CD4-positive, alpha-beta T cell treated with Interleukin-17A for 1 hour (primary cell): ENCODE measurements at places on chromosomes 13 and 19.

DNA sequence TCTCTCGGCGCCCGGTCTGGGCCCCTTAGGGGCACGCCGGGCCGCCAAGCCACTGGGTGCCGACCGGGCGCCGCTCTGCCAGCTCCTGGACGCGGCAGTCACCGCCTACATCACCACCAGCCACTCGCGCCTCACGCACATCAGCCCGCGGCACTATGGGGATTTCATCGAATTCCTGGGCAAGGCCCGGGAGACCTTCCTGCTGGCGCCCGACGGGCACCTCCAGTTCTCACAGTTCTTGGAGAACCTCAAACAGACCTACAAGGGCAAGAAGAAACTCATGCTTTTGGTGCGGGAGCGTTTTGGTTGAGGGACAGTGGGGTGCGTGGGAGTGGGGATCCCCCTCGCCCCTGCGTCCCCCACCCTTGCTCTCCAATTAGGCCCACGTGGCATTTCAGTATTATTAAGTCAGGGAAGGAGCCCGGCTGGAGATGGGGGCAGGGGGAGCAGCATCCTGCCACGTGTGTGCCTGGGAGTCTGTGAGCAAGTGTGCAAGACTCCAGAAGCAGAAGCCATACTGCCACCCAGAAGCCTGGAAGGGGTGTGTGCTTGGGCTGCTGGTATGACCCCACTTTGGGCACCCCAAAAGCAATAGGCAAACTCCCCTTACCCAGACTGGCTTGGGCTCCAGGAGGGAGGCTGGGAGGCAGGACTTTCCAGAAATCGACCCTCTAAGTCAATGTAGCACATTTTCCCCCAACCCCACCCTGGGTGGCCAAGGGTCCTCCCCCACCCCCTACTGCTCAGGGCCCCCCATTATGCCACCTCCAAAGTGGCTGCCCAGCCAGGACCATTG is 35.7 kb downstream of the ZSWIM4 start:
- peak; percentile 81 for DNase-seq

GRCh38 chr13:29543230-29544215 is 52.0 kb downstream of the SLC7A1 start:
- DNase-seq: no peak

DNA sequence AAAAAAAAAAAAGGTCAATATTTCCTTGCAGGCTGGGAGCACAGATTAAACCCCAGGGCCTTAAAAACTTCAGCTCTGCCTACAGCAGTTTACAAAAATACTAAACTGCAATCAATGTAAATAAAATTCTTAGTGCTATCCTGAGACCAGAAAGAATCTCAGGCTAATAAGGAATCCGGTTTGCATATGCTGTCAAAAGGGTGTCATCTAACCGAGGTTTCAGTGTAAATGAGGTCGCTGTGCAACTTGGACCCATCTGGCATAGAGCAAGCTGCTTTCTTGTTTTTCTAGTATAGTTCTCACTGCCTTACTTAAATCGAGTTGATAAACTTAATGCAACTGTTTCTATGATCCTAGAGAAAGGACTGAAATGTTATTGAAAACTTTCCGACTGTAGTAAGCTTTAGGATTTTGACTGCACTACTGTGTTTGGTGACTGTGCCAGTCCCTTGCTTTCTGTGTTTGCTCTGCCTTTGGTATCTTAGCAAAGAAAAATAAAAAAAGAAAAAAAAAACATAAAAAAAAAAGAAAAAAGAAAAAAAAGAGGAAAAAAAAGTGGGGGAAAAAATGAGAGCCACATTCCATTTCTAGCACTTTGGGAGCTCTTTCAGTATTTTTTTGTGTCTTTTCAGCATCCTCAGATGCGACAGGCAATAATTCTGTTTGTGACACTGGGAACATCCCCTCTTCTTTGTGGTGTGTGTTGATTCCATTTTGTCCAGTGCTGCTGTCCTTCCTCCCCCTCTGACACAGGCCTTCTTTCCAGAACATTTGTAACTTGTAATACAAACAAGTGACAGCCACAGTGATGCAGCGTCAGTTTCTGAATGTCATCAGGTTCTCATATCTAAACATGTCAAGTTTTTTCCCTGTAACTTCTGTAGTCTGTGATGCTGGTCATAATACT is 340.5 kb downstream of the ZNF536 start:
- no peak for DNase-seq

GRCh38 chr19:7916955-7917266 is 2.3 kb downstream of the TGFBR3L start:
- no peak for DNase-seq

- DNase-seq: no peak
Measured at GRCh38 chr13:83730674-83731073, 151.6 kb downstream of the SLITRK1 start.

- DNase-seq: no peak
Measured at GRCh38 chr13:113959198-113959597, 14.7 kb downstream of the C13orf46 start.

- DNase-seq: no peak
Measured at GRCh38 chr13:84417416-84417815, 535.1 kb upstream of the SLITRK1 start.

GRCh38 chr19:23560051-23560450 is 127.0 kb downstream of the ZNF675 start:
- DNase-seq: no peak

GRCh38 chr13:114049026-114049425 is 75.2 kb upstream of the C13orf46 start:
- peak; percentile 40 for DNase-seq

DNA sequence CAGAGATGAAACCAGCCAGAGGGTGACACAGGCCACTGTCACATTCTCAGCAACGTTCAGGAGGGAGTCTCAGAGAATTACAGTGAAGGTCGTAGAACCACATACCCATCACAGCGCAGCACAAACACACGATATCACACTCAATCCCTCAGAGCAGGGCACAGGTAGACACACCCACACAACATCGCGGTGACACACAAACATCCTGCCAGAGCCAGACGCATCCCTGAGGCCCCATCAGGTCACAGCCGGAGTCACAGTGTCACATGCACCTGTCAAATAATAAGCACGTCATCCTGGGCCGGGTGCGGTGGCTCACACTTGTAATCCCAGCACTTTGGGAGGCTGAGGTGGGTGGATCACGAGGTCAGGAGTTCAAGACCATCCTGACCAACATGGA is 17.5 kb downstream of the ELAVL3 start:
- DNase-seq: no peak

DNA sequence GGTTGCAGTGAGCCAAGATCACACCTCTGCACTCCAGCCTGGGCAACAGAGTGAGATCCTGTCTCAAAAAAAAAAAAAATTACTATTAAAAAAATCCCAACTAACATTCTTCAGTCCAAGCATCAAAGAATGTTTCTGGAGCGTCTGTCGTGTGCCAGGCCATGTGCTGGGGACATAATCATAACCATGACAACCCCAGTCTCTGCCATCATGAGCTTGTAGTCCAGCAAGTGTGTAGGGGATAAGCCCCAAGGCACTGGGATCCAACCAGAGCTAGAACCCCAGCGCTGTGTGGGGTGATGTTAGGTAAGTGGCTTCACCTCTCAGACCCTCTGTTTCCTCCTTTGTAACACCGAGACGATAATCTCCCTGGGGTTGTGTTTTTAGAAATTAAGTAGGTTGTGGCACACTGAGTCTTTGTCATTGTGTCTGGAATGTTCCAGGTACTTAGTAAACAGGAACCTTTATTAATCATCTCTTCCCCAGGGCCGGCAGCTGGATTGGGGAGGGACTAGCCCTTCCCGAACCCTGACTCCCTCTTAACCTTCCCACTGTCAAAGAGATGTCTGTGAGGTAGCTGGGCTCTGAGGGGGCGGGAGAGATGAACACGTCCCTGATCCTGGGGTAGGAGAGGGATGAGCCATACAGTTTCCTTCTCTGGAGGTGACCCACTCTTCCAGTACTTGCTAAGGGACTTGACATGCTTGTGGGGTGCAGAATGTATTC is 5.2 kb downstream of the ITPKC start:
- DNase-seq: no peak

- no peak for DNase-seq
Measured at GRCh38 chr13:73001971-73002370, 56.8 kb upstream of the KLF5 start.

DNA sequence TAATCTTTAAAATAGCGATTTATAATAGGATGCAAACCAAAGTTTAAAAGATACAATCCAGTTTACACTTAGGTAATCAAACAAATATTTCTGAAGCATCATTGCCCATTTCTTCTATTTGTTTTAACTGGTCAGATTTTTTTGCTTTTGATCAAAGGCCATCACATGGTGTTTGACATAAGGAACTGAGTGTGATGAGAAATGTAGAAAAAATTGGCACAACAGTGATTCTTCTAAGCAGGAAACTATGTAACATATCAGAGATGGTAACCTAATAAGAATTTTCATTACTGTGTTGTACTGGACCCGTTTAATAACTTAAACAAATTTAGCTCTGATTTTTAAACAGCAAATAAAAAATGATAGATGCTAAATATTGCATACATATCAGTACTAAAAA is 644.7 kb upstream of the KLF12 start:
- DNase-seq: no peak

DNA sequence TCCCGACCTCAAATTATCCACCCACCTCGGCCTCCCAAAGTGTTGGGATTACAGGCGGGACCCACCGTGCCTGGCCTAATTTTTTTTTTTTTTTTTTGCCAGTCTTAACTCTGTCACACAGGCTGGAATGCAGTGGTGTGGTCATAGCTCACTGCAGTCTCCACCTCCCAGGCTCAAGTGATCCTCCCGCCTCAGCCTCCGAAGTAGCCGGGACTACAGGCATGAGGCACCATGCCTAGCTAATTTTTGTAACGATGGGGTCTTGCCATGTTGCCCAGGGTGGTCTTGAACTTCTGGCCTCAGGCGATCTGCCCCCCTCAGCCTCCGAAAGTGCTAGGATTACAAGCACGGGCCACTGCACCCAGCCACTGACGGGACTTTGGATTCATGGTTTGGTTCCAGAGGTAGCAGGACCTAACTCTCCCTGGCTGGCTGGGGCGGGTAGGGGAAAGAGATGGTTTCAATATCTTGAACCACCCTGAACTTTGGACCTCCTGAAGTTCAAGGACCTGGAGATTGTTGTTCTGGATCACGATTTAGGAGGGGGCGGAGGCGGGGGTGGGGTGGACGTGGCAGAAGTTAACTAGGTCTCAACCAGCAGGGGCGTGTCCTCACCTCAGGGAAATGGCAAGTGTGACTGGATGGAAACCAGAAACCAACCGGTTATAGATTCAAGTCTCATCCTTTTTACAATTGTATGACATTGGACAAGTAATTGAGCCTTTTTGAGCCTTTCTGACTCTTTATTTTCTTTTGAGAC is 40.8 kb downstream of the IER2 start:
- DNase-seq: no peak

- DNase-seq: no peak
Measured at GRCh38 chr13:32330441-32330840, 15.1 kb downstream of the BRCA2 start.

DNA sequence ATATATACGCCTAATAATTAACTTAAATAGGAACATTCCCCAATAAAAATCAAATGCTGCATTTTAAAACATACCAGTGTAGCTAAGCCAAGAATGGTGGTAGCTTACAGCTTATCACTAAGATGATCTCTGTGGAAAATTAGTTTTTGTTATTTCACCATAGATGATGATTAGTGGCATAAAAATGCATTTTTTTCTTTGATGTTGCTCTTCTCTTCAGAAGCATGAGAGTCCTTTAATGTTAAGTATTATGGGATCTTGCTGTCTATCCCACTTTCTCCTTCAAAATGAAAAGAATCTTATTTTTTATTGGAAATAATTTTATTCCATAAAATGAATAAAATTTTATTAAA is 731.0 kb downstream of the SLITRK1 start:
- DNase-seq: no peak

- DNase-seq: no peak
Measured at GRCh38 chr19:32614916-32615315, 33.9 kb downstream of the PDCD5 start.

- DNase-seq: peak; percentile 21
Measured at GRCh38 chr13:110560601-110561343, 750 bp downstream of the RAB20 start.

GRCh38 chr19:6065685-6066374 is 44.5 kb downstream of the RFX2 start:
- peak; percentile 78 for DNase-seq

DNA sequence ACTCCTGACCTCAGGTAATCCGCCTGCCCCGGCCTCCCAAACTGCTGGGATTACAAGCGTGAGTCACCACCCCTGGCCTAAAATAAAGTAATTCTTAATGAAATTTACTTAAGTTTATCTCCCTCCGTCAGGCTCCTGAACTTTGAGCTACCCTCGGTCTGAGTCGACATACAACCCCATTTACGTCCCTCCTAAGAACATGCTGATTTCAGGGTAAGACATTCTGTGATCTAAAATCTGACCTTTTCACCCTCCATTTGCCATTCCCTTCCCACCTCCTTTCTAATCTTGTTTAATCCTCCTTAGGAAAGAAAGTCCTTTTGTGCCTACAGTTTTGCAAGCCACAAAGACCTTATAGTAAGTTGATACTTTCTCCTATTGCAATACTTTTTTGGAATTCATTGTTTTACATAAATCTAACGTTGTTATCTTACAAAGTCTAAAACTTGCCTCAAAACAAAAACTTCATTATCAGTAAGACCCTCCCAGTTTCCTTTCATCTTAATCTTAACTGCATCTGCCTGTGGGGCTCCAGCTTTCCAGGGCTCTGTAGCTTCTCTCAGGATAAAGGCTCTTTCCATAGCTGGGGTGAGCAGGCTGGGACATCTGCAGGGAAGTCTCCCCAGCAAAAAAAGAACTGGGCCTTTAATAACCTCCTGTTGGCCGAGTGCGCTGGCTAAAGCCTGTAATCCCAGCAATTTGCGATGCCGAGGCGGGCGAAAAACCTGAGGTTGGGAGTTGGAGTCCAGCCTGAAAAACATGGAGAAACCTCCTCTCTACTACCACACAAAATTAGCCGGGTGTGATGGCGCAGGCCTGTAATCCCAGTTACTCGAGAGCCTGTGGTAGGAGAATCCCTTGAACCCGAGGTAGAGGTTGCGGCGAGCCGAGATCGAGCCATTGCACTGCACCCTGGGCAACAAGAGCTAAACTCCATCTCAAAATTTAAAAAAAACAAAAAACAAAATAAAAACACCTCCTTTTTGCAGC is 143.1 kb downstream of the ZNF737 start:
- no peak for DNase-seq

GRCh38 chr13:96772426-96772825 is 221.8 kb downstream of the OXGR1 start:
- no peak for DNase-seq

DNA sequence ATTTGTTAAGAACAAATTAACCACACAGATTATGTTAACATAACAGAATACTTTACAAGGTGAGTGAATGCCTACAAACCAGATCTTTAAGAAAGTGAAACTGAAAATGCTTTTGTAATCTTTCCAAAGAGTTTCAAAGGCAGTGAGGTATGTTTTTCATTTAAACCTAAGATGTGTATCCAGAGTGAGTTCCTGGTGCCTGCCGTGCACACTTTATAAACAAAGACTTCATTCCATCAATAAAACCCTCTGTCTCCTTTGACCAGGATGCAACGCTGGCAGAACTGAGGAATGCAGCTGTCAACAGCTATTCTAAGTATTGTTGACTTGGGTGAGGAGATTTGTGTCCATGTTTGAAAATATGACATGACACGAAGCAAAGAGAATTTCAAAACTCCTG is 344.6 kb downstream of the DNAJC15 start:
- peak; percentile 14 for DNase-seq

- no peak for DNase-seq
Measured at GRCh38 chr13:20442798-20443381, 82.8 kb downstream of the CRYL1 start.
